ENCODE measurements at places on chromosomes 2 and 18.

GRCh38 chr2:20563833-20564232 lies 87.1 kb downstream of the HS1BP3 start:
- DNase-seq, result no peak

DNA sequence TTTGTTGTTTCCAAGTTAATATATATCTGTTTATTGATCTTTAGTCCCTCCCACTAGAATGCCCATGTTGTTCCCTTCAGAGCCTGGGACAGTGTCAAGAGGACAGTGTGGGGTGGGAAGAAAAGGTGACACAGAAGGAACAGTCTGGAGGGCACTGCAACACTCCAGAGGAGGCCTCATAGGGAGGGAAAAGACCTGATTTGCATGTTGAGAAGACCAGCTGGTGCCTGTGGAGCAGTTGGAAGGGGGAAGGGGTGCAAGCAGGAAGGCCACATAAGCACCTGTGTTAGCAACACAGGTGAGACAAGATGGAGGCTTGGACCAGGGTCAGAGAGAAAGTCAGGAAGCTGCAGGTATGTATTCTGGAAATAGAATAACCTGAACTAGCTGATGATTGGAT lies 48.1 kb upstream of the FHOD3 start:
- no peak for DNase-seq

DNA sequence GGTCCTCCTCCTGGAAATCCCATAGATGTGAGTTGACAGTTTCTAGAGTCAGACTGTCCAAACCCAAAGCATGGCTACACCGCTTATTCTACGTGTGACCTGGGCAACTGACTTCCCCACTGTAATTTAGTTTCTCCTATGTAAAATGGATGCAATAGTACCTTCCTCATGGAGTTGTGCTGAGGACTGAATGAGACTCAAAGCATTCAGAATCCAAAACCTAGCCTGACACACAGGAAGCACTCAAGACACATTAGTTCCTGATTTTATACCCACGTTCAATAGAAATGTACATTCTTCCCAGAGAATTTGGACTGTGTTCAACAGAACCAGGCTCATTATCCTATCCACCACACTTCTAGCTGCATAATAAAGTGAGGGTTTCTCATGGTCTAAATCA lies 88.8 kb downstream of the STK39 start:
- DNase-seq, result no peak

DNA sequence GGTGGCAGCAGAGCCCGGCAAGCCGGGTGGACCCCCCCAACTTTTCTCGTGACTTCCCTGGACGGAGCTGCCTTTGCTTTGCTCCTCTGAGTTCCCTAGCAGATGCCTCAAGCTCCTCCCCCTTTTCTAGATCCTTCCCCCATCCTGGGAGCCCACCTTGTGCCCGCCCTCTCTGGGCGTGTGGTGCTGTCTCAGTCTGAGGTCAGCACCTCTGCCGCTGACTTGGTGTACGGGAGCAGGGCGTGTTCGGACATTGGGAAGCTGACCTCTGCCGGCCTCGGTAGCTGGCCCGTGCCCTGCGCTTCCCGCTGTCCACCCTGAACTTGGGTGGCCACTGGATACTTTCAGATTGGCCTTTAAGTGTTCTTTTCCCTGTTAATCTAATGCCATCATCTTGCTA lies 19.6 kb upstream of the ESPNL start:
- no peak for DNase-seq

DNA sequence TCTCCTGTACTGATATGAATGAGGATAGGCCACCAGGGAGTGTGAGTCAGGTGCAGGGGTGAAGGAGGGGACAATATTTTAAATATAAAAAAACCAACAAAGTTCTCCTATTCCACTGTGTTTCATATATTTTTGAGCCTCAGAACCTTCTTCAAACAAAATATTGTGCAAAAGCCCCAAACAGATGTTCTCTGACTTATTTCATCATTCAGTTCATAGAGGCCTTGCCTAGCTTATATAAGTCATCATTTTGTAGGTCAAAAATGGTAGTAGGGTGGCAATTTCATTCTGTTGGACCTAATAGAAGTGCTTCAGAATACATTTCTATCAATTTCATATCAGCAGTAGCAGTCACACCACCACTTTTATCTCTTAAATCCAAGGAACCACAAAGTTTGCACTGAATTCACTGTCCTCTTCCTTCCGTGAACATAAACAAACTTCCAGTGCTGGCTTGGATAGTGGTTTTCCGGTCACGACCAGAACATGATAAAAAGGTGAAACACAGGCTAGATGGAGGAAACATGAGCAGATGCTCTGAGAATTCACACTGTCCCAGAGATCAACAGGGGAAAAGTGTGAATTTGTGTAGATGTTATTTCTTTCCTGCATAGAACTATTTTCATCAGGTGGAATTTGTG lies 99.1 kb downstream of the EN1 start:
- no peak for DNase-seq

GRCh38 chr18:34821669-34822210 lies 111.6 kb downstream of the DTNA start:
- no peak for DNase-seq

DNA sequence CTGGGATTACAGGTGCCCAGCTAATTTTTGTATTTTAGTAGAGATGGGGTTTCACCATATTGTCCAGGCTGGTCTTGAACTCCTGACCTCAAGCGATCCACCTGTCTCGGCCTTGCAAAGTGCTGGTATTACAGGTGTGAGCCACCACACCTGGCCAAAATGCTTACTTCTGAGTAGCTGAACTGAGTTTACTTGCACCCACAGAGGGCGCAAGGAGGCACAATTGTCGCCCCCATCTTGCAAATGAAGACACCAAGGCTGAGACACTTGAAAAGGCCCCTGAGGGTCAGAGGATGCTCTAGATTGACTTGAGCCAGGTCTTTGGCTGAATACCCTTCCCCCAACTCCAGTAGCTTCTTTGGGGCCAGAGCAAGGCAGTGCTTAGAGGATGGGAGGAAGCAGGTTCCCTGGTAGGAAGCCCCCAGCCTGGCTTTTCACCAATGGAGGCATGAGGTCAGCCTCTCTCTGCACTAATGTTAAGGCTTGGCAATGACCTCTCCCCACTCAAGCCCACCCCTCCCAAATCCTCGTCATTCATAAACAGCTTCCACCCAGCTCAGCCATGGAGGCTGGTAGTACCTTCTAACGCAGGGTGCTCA lies 14.5 kb upstream of the KIF1A start:
- DNase-seq, result no peak

DNA sequence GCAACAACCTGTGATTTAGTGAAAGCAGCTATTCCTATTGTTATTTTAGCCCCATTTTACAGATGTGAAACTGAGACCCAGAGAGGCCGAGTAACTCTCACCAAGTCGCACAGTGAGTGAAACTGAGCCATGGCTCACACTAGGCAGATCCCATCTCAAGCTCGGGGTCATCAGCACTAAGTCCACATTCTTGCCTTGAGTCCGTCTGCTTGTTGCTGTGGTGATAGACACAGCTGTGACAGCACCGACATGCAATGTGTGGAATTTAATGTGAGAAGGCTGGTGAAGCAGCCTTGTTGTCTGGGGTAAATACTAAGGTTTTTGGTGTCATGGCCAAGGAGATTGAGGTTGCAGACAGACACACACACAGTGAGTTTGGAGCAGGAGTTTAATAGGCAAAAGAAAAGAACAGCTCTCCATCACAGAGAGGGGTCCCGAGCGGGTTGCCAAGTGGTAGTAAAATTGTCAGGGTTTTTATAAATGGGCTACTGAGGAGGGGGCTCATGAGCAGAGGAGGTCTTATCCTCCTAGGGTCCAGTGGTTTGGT lies 40.2 kb upstream of the GMCL1 start:
- no peak for DNase-seq

DNA sequence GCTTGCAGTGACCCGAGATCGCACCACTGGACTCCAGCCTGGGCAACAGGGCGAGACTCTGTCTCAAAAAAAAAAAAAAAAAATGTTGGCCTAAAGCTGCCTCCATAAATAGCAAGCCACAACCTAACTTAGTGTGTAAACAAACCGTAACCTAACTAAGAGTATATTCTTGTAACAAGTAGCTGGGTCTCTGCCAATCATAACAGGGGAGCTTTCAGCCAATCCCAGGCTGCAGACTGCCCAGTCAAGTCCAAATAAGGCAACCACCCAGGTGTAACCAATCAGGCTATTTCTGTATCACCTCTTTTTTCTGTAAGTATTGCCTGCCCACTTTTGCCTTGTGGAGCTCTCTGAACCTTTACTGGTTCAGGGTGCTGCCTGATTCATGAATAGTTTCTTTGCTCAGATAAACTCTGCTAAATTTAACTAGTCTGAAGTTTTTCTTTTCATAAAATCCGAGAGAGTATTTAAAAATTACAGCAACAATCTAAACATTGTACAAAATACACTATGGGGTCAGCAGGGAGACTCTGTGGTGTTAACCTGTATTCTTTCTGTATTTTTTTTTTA lies 4.5 kb downstream of the PSTPIP2 start:
- no peak for DNase-seq

- DNase-seq, result no peak
Observed at GRCh38 chr18:45637546-45638327, 22.5 kb downstream of the SLC14A2 start.

DNA sequence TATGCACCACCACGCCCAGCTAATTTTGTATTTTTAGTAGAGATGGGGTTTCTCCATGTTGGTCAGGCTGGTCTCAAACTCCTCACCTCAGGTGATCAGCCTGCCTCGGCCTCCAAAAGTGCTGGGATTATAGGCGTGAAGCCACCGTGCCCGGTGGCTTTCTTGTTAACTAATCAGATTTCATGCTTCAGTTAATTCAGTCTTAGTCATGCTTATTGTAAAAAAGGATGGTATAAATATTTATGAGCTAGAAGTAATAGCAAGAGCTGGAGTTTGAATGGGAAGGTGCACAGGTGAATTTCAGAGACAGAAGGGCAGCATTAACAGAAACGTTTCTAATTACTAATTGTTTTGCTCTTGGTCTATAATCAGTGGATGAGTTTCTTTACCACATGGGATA lies 10.3 kb downstream of the GEMIN6 start:
- DNase-seq, result no peak

DNA sequence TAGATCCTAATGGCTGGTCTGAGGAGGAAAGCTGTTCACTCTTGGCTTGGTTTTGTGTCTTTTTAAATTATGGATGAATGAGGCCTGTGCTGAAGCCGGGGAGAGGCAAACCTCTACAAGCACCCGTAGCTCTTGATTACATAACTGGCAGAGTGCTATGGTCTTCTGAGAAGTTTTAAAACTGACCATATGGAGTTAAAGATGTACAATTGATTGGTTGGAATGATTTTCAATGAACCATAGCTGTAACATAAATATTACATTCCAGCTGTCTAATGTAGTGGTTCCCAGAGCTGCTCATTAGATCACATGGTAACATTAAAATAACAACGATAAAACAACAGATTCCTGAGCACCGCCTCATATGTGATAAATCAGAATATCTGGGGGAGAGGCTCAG lies 71.1 kb upstream of the MAP4K3 start:
- no peak for DNase-seq

DNA sequence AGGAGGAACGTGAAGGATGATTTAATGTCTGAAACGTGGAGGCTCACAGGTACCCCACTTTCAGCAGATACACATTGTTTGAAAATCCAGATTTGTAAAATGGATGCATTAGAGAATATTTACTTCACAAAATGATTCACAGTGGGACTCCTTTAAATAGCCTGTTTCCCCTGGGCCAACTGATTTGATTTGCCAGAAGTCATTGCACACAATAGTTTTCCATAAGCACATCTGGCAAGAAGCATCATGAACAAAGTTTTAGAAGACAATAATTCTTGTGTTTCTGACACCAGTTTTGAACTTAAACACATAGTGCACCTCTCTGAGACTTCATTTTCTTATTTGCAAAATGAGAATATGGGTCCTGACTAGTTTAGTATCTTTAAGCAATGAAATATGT lies 451.4 kb upstream of the SLC14A2 start:
- no peak for DNase-seq

DNA sequence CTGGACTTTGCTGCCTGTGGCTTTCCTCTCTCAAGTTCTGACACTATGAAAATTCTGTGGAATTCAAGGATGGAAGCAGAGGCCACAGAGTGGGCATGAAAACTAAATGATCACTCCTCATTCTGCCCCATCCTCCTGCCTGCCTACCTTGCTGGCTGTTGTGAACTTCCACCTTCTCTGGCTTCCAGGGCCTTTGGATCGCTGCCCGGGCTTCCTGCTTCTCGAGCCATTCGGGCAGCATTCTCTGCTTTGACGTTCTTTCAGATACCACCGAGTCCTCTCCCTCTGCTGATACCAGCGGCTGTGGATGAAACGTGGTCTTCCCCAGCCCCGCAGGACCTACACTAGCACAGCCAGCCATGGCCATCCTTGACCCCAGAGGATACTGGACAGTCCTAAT lies 327.7 kb upstream of the SLC14A2 start:
- no peak for DNase-seq

DNA sequence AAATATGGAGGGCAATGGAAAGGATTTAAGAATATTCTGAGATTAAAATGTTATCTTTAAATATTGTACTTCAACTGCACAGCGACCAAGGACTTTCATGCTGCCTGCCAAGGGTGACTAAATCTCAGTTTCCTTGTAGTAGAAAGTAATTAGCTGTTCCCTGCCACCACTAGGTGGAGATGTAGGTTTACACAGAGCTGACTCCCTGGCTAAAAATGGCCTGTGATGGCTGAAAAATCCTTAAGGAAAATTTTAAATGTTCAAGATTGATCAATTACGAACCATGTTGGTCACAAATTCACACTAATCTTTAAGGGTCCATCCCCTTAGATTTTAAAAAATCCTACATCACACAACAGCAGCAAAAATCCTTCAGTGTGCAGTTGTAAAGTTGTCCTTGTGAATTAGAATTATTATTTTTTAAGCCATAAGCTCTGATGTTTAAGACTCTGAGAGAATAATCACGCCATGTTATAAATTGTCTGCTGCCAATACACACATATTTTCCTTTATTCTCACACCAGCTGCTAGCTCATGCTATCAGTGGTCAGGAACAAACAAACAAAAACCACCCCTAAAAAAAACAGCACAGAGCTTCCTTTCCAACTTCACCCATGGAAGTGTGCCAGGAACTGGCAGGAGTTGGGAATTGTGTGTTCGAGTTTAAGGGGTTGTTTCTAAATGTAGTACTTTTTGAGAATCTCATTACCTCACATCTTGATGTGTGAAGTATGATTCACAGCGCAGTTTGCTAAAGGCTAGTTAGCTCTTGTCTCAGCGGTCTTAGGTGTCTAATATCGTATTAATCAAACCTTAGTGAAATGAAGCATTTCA lies 399.8 kb downstream of the TMEM182 start:
- no peak for DNase-seq

DNA sequence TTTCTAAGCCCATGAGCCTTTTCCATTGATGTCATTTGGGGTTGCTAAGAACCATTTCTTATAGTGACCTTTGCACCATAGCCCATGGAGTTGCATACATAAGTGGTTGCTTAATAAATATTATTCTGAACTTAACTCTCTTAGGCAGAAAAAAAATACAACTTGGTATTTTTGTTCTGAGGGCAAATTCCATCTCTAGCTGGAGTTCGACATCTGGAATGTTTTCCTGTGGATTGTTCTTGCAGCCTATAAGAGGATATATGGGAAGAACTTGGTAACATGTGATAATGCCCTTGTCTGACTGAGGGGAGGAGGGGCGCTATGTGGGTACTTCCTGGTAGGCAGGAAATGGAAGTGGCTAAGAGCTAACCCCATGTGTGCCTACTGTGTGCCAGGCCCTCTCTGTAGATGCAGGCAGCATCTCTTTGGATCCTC lies 20.7 kb downstream of the IGFBP2 start:
- no peak for DNase-seq

GRCh38 chr2:41911033-41911432 lies 136.8 kb upstream of the PKDCC start:
- no peak for DNase-seq

GRCh38 chr2:45922577-45922988 lies 271.1 kb downstream of the PRKCE start:
- DNase-seq, result no peak

- DNase-seq, result no peak
Observed at GRCh38 chr2:28681158-28681571, 70.5 kb upstream of the PPP1CB start.
